Fibroblast of the aortic adventitia (primary cell): ENCODE measurements at places on chromosomes 1 and 21.

GRCh38 chr1:43419627-43420425 is 30.1 kb downstream of the SZT2 start:
- DNase-seq = no peak

DNA sequence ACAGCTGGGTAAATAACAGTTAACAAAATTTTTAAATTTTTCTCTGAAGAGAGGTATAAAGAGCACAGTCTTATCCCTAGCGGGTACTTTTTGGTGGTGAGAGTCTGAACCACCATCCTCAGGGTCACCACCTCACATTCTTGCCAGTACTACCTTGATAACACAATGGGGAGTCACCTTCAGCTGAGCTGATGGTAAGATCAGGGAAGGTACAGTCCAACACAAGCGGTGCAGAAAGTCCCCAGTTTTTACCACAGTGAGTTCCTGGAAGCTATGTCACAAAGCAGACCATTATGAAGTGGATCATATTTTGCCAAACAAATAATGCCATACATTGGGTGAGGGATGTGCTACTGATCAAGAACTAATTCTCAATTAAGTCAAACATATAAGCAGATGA is 176.9 kb downstream of the FASLG start:
- no peak for DNase-seq

DNA sequence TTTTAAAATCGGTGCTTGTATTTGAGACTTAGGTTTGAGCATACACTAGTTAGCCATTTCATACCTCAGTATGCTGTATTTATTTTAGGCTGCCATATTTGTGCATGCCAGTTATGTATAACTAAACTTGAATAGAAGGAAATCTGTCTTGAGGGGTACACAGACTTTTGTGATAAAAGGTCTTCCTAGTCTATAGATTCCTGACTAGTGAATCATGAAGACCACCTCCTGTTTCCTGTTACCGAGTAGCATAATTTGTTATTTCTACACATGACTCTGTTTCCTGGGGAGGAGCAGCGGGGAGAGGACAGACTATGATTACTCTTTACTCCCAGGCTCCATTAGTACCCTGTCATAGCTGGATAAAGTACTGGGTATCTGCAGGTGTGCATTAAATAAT is 316.8 kb upstream of the SNX7 start:
- no peak for DNase-seq

- DNase-seq = peak; percentile 17
These were observed 84.0 kb upstream of the IVNS1ABP start for GRCh38 chr1:185401019-185401418.

GRCh38 chr1:37073854-37074379 is 39.6 kb upstream of the GRIK3 start:
- DNase-seq = no peak

GRCh38 chr1:119374208-119374874 is 5.8 kb downstream of the HAO2 start:
- DNase-seq = peak; percentile 10

DNA sequence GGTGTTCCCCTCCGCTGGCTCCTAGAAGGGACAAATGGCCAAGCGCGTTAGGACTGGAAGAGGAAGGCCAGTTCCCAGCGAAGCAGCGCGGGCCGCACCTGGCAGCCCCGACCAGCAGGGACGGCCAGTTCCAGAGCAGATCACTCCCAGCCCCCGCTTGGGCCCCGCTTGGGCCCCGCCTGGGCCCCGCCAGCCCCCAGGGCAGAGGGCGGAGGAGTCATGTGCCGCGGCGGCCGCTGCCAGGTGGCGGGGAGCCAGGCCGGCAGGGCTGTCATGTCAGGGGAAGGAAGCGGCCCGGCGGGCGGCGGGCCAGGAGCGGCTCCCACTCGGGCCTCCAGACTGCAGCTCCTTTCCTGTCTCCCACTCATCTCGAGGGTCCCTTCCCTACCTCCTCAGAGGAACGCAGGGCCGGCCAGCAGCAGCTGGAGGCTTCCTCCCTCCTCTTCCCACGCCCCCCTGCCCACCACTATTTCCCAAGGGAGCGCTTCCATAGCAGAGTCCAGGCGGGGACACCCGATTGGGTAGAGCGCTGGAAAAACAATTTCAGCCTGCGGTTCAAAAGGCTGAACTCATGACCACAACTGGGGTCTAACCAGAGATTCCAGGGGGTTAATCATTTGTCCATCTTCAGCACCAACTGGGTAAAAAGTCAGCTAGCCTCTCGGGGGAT is 16.5 kb downstream of the ZNF697 start:
- DNase-seq = peak; percentile 66

- DNase-seq = peak; percentile 72
These were observed 2.6 kb downstream of the HDGF start for GRCh38 chr1:156748670-156749418.
